ENCODE measurements at places on chromosomes 6 and 20. TPM values are rescaled to one million over a fixed set of nuclear protein-coding genes. Genes with fewer than 3 reads are reported as not detected.
A peak's percentile ranks its signal among the peaks of the same experiment; 100 is the strongest.

DNA sequence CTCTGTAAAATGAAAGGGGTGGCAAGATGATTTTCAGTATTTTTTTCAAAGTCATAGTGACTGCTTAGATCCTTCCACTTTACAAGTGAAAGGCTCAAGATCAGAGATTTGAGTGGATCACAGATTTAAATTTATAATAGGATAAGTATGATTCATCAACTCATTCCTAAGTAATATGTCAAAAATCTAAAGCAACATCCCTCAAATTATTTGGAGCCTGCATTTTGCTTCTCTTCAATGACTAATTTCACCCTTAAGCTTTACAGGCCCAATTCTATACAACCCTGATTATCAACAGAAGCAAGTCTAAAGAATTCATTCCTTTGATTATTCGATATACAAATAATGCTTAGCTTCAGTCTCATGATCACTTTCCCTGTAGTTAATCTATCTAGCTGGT lies 93.9 kb upstream of the HEY2 start:
- H3K27me3 ChIP-seq, result peaks cover 8% of the 10 kb centered on the region
- DNase-seq, result no peak
- no peaks in the 10 kb centered on the region for H3K36me3 ChIP-seq
- H3K4me3 ChIP-seq, result no peak overlapping the region
- no peaks in the 10 kb centered on the region for H3K4me1 ChIP-seq

GRCh38 chr6:20931093-20931492 lies 396.8 kb downstream of the CDKAL1 start:
- H3K36me3 ChIP-seq, result no peaks in the 10 kb centered on the region
- no peaks in the 10 kb centered on the region for H3K27me3 ChIP-seq
- no peak overlapping the region for H3K4me3 ChIP-seq
- H3K27ac ChIP-seq, result no peak overlapping the region

GRCh38 chr20:25291432-25292133 lies 43.7 kb downstream of the PYGB start:
- no peak overlapping the region for H3K4me3 ChIP-seq
- no peaks in the 10 kb centered on the region for H3K27me3 ChIP-seq
- H3K36me3 ChIP-seq, result peaks cover 68% of the 10 kb centered on the region
- H3K27ac ChIP-seq, result no peak overlapping the region
- no peaks in the 10 kb centered on the region for H3K4me1 ChIP-seq
- DNase-seq, result no peak

DNA sequence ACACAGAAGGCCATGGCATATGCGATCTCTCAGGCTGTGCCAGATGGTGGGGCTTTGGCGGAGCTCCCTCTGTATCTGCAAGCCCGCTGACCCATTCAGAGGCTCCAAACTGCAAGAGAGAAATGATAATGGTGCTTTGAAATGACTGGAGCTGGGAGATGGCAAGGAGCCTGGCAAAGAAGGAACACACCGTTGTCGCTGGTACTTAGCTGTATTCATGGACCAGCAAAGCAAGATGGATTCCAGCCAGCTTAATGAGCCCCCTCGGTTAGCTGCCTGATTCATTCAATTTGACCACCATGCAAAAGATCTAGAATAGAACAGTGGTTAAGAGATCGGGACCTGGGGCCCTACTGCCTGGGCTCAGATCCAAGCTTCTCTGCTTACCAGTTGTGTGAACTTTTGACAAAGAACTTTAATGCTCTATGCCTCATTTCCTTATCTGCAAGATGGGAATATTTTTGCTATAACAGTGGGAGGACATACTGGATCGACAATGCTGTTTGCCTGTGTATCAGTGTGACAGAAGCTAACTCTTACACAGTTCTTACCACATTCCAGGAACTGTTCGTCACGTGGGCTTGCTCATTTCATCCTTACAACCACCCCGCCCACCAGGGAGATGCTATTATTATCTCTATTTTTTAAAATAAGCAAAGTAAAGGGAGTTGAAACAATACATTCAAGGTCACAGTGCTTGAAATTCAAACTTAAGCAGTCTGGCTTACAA lies 317.8 kb upstream of the SULF2 start:
- no peak overlapping the region for H3K27ac ChIP-seq
- no peak for DNase-seq
- H3K4me1 ChIP-seq, result no peaks in the 10 kb centered on the region
- no peak overlapping the region for H3K4me3 ChIP-seq

GRCh38 chr6:161631676-161632194 lies 357.9 kb upstream of the AGPAT4 start:
- no peaks in the 10 kb centered on the region for H3K4me1 ChIP-seq
- no peak for DNase-seq
- peaks cover 63% of the 10 kb centered on the region for H3K27me3 ChIP-seq
- no peak overlapping the region for H3K27ac ChIP-seq

DNA sequence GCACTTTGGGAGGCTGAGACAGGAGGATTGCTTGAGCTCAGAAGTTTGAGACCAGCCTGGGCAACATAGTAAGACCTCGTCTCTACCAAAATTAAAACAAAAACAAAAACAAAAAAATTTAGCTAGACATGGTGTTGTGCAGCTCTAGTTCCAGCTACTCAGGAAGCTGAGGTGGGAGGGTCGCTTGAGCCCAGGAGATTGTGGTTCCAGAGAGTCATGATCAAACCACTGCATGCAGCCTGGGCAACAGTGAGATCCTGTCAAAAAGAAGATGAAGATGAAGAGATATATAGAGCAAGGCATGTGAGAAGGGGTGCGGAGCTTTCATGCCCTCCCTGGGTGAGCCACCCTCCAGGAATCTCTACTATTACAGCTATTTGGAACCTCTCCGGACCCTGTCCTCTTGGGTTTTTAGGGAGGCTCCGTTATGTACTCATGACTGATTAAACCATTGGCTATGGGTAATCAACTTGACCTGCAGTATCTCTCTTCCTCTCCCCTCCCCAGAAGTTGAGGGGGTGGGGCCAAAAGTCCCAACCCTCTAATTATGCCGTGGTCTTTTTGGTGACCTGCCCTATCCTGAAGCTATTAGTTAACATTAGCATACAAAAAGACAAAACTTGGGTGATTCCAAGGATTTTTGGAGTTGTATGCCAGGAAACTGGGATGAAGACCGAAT lies 9.0 kb downstream of the POLH start:
- no peak overlapping the region for H3K4me3 ChIP-seq
- no peaks in the 10 kb centered on the region for H3K27me3 ChIP-seq
- peaks cover 20% of the 10 kb centered on the region for H3K36me3 ChIP-seq

DNA sequence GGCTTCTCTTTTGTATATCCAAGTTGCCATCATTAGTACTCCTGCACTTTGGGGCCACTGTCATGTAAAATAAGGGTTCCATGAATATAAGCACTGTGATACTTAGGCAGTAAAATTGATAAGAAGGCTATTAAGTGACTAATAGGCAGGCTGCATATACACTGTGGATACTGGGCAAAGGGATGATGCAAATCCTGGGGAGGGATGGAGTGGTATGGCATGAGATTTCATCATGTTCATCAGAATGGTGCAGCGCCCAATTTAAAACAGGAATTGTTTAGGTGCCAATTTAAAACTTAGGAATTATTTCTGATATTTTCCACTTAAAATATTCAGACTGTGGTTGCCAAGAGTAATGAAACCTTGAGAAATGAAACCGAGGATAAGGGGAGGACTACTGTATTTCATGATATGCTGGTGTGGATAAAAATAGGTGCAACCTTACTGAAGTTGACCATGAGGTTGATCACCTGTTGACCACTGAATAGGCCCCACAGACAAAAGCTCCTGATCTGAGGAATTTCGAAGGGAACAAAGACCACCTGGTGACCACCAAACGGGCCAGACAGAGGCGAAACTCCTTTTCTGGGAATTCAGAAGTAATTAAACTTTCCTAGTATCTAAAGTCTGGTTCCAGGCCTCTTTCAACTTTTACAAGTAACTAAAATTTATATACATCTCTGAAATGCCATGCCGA lies 4.9 kb upstream of the TRIM39 start:
- peak overlapping the region; percentile 71 for H3K27ac ChIP-seq
- peaks cover 32% of the 10 kb centered on the region for H3K4me1 ChIP-seq
- H3K27me3 ChIP-seq, result no peaks in the 10 kb centered on the region
- H3K36me3 ChIP-seq, result peaks cover 12% of the 10 kb centered on the region
- H3K4me3 ChIP-seq, result peak overlapping the region; percentile 44

- H3K27me3 ChIP-seq, result no peaks in the 10 kb centered on the region
- peaks cover 19% of the 10 kb centered on the region for H3K4me1 ChIP-seq
- H3K4me3 ChIP-seq, result peak overlapping the region; percentile 99
- no peak overlapping the region for H3K27ac ChIP-seq
Measured at GRCh38 chr6:34423254-34423653, 2.6 kb downstream of the RPS10 start.

DNA sequence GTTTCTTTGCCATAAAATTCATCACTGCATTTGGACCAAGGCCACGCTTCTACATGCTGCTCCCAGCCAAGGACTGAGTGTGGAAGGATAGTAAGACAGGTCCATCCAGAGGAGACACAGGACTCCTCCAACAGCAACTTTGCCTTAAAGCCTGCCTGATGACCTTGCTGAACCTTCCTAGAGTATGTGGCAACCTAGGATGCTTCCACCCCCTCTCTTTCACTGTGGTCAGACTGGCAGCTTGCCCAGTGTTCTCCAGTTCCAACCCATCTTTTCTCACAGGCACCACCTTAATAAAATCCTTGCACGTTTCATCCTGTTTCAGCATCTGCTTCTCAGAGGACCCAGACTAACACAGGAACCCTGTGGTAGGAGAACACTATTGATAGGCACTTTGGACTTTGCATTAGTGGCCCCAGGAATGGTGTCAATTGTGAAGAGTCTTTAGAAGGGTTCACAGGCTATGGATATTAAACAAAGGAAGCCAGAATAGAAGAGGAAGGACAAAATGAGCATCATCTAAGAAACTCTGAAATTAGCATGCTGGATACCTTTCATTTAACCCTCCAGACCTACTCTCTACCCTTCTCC lies 2.4 kb upstream of the PKHD1 start:
- peak; percentile 25 for DNase-seq
- peaks cover 18% of the 10 kb centered on the region for H3K4me1 ChIP-seq
- no peaks in the 10 kb centered on the region for H3K27me3 ChIP-seq
- H3K4me3 ChIP-seq, result no peak overlapping the region
- H3K27ac ChIP-seq, result no peak overlapping the region
- no peaks in the 10 kb centered on the region for H3K36me3 ChIP-seq

- H3K4me3 ChIP-seq, result no peak overlapping the region
- no peaks in the 10 kb centered on the region for H3K4me1 ChIP-seq
- no peak overlapping the region for H3K27ac ChIP-seq
- DNase-seq, result no peak
- H3K27me3 ChIP-seq, result no peaks in the 10 kb centered on the region
Measured at GRCh38 chr20:20683481-20684321, 28.7 kb downstream of the RALGAPA2 start.

- peak overlapping the region; percentile 95 for H3K27ac ChIP-seq
- peak; percentile 97 for DNase-seq
- H3K4me1 ChIP-seq, result peaks cover 59% of the 10 kb centered on the region
- peak overlapping the region; percentile 34 for H3K4me3 ChIP-seq
- H3K27me3 ChIP-seq, result no peaks in the 10 kb centered on the region
Measured at GRCh38 chr20:47817573-47817972, 32.3 kb upstream of the SULF2 start.

DNA sequence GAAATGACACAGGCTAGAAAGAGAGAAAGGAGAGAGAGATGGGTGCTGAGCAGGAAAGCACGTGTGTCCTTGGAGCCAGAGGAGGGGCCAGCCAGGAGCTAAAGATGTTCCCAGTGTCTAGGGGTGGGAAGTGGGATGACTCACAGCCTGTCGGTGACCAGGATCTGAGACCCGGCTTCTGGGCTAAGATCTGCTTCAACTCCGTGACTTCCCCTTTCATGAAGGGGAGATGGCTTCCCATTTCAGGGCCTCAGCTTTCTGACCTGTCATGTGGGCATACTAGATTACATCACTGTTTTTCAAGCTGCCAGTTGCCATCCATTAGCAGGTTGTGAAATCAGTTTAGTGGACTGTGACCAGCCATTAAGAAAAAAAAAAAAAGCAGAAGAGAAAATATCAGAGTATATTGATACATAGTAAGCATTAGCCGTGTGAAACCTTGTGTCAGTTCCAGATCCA lies 5.4 kb downstream of the TGM3 start:
- DNase-seq, result no peak
- H3K27ac ChIP-seq, result no peak overlapping the region
- H3K4me1 ChIP-seq, result peaks cover 5% of the 10 kb centered on the region

DNA sequence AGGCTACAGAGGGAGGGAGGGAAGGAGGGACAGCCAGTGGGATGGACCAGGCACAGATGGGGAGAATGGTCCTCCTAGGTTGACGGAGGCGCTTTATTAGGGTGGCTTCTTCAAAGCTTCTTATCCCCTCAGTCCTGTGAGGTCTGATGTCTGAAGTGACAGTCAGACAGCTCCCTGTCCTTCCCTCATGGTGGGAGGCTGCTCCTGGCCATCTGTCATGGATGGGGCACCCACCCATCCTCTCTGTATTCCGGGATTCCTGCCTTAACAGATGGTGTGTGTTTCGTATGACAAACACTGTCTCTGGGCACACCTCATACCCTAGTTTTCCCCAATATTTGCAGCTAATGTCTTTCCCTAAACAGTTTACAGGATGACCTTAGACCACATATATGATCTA lies 7.9 kb downstream of the RIN2 start:
- H3K36me3 ChIP-seq, result no peaks in the 10 kb centered on the region
- no peak overlapping the region for H3K4me3 ChIP-seq
- no peak overlapping the region for H3K27ac ChIP-seq
- H3K4me1 ChIP-seq, result peaks cover 26% of the 10 kb centered on the region
- DNase-seq, result no peak

- no peak overlapping the region for H3K27ac ChIP-seq
- H3K4me1 ChIP-seq, result peaks cover 25% of the 10 kb centered on the region
- no peak overlapping the region for H3K4me3 ChIP-seq
- DNase-seq, result peak; percentile 12
Measured at GRCh38 chr6:1893470-1894130, 283.9 kb downstream of the FOXC1 start.

DNA sequence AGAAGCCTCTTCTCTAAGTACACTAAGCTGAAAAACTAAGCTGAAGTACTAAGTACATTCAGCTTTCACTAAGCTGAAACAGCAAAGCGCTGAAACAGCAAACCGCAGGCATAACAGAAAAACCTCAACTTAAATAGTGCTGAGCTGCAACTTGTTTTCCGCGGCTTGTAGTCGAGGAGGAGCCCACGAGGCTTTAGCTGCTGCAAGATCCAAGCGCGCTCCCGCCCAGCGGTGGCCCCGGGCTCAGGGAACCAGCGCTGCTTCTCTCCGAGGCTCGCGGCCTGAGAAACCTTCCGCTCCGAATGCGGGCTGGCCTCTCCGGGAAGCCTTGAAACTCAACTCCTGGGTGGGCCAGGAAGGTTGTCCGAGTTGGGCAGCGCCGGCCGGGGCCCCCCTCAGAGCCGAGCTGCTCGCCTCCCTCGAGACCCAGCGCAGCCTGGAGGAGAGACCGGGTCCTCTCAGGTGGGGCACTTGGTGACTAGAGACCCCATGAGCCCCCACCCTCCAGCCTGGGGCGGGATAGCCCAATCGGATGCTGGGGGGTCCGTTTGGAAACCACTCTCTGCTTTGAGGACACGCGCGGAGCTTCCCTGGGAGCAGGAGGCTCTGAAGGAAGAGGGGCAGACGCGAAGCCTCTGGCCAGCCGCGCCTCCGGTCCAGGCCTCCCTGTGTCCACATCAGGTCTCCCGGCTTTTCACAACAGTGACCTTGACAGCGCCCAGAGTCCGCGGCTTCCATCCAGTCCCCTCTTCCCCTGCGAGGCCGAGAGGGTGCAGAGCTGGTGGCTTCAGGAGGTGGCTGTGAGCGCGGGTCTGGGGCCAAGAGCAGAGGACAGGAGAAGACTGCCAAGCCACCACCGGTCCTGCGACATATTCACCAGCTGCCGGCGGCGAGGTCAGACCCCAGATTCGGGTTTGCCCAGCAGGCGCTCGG lies 38.1 kb upstream of the HLA-E start:
- H3K27ac ChIP-seq, result no peak overlapping the region
- no peaks in the 10 kb centered on the region for H3K36me3 ChIP-seq

Gene TCP11
- total RNA-seq, result 1.7 TPM

Gene LPA
- total RNA-seq, result not detected

Gene NR2E1
- total RNA-seq, result not detected

Gene TRIM15
- total RNA-seq, result not detected

Gene VGLL2
- total RNA-seq, result not detected
